ENCODE measurements at places on chromosomes 12 and 14.

DNA sequence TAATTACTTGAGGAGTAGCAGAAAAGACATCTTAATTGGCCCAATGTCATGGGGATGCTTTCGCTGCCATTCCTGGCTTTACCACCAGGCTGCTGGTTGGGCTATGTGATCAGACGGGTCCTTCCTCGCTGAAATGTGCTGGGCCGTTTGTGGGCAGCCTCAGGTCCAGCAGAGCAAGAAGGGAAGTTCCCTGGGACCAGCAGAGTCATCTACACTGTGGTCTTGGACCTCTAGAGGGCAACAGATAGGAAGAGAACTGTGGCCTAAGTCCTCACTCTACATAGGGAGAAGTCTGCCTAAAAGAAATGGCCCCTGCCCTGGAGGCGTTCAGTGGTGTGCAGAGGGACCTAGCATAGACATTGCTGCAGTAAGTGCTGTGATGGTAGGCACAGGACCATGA lies 10.9 kb downstream of the EVL start:
- no peak for DNase-seq

GRCh38 chr12:118742431-118742830 lies 238.9 kb upstream of the SRRM4 start:
- DNase-seq: no peak

DNA sequence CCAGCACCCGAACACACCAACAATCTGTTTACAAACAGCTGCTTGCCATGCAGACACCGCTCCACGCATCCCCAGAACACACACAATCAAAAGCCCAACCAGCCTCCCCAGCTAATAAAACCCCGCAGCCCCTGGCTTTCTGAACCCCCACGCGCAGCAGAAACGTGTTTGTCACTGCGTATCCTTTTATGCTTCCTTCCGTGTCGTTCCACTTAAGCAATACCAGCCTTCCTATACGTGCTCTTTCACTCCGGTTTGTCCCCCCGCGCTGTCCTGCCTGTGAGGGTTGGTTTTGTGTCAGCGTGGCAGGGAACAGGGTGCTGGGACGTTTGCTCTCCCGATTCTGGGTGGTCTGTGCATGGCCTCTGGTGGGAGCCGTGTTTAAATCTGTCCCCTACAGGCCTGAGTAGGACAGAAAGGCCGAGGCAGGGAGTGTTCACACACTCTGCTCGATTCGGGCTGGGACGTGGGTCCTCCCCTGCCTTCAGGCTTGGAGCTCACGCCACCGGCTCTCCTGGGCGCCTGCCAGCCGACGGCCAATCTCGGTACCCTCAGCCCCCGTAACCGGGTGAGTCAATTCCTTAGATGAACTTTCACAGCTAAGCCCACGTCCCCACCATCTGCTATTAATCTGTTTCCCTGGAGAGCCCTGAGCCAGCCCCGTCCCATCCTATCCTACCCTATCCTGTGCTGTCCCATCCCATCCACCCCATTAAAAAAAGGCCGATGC lies 60.0 kb downstream of the NOC4L start:
- no peak for DNase-seq

DNA sequence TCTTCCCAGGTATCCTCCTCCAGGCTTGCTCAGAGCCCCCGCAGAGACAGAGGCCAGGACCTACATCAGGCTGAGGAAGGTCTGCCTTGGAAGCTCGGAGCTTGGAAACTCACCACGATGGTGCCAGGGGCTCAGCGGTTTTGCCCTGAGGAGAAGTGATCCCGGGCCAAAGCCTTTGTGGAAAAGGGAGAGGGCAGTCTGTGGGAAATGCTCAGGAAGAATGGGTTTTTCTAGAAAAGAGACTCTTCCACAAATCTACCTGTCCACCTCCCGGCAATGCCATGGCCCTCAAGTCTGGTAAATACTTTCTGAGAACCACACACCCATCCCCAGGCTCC lies 8.0 kb downstream of the KRT2 start:
- no peak for DNase-seq

- no peak for DNase-seq
These were observed 158.0 kb downstream of the ETV6 start for GRCh38 chr12:11807458-11807857.

DNA sequence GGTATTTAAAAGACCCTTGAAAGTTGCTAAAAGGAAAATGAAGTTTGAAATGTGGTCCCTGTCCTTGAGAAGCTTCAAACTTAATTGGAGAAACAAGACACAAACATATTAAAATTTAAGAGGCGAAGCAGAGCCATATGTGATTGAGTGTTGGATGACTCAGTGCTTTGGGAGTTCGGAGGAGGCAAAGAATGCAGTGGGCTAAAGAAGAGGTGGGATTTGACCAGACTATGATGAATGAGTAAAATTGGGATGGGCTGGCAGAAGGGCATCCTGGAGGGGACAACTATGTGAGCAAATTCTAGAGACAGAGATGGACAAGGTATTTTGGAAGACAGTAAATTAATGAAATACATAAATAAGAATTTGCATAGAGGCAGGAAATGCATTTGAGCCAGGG lies 358.6 kb downstream of the EGLN3 start:
- DNase-seq: no peak

DNA sequence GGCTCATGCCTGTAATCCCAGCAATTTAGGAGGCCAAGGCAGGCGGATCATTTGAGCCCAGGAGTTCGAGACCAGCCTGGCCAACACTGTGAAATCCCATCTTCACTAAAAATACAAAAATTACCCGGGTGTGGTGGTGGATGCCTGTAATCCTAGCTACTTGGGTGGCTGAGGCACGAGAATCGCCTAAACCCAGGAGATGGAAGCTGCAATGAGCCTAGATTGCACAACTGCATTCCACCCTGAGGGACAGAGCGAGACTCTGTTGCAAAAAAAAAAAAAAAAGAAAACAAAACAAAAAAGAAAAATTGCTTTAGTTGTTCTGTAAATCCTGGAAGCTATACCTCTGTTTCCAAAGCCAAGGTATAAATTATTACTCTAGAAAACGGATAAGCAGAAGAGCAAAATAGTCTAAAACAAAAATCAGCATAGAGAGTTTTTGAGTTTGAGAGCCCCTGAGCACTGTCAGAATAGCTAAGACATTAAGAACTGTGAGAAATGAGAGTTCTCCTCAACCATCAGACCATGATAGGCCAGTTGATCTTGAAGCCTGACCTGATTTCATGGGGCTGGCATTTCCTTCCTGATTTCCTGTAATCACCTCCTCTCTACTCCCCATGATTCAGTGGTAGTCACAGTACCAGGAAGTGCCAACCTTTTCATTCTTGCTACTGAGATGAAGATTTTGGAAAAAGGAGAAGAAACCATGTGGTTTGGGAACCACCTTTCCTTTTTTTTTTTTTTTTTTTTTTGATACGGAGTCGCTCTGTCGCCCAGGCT lies 31.7 kb downstream of the ATP2A2 start:
- DNase-seq: no peak

DNA sequence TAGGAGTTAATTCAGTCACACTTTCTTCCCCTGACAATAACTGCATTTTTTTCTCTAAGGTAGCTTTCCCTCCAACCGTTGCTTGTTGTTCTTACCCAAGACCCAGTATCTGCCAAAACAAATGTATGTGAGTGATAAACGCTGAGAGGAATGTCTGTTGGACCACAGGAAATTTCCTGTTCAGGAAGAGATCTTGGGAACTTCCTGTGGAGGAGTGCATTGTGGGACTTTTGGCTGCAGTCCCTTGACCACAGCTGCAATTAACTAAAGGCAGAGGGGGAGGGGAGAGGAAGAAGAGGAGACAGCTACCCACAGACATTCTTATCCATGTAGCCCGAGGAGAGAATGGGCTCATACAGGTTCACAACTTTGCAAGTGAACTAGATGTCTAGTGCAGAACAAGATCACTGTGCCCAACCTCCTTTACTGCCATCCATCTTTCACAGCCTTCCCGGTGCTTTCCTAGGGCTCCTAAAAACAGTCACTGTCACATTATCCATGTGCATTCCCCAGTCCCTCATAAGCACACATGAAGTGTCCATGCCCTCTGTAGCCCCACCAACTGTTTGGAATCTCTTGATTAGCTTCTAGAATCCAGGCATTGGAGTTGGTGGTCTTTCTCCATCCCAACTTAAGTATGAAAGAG lies 149.5 kb downstream of the ETV6 start:
- DNase-seq: no peak

GRCh38 chr12:66539431-66539830 lies 139.4 kb downstream of the GRIP1 start:
- no peak for DNase-seq

DNA sequence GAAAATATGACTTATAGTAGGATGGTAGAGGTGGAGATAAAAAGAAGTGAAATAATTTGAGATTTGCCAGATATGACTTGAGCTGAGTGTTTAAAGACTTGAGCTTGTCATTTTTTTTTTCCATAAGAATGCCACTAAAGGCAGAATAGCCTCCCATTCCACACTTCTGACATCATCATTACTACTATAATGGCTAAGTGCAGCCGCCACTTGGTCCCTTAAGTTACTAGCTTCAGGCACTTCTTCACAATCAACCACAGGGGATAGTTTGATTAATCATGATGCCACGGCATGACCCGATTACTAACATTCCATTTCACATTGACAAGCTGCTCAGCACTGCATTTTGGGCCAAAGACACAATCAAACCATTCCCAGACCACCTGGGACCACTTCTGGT lies 127.9 kb downstream of the EFCAB11 start:
- DNase-seq: no peak

GRCh38 chr14:90454041-90455000 lies 57.5 kb downstream of the CALM1 start:
- DNase-seq: no peak

Measured in activated T-helper 1 cell treated with Interleukin-2 at 50 U/mL for 16 hours (primary cell).